RPMI7951 (cell line): ENCODE measurements at places on chromosomes 5 and 9. TPM values are rescaled to one million over a fixed set of nuclear protein-coding genes. Genes with fewer than 3 reads are reported as not detected.

LHFPL2 gene
- total RNA-seq, result 35.1 and 38.2 TPM in 2 replicates

GRPEL2 gene
- 19.4 and 21.1 TPM in 2 replicates for total RNA-seq

GRCh38 chr9:89078860-89079259 lies 87.6 kb downstream of the S1PR3 start:
- DNase-seq, result peak; percentile 40

TNC gene
- total RNA-seq, result 167 and 188 TPM in 2 replicates

BARHL1 gene
- not detected in 2 replicates for total RNA-seq

GRCh38 chr5:116885825-116886224 lies 311.2 kb upstream of the SEMA6A start:
- no peak for DNase-seq

GRCh38 chr5:137498301-137498735 lies 808 bp downstream of the SPOCK1 start:
- DNase-seq, result peak; percentile 25

GRCh38 chr5:43034591-43034968 lies 5.5 kb downstream of the ANXA2R start:
- DNase-seq, result no peak

DNA sequence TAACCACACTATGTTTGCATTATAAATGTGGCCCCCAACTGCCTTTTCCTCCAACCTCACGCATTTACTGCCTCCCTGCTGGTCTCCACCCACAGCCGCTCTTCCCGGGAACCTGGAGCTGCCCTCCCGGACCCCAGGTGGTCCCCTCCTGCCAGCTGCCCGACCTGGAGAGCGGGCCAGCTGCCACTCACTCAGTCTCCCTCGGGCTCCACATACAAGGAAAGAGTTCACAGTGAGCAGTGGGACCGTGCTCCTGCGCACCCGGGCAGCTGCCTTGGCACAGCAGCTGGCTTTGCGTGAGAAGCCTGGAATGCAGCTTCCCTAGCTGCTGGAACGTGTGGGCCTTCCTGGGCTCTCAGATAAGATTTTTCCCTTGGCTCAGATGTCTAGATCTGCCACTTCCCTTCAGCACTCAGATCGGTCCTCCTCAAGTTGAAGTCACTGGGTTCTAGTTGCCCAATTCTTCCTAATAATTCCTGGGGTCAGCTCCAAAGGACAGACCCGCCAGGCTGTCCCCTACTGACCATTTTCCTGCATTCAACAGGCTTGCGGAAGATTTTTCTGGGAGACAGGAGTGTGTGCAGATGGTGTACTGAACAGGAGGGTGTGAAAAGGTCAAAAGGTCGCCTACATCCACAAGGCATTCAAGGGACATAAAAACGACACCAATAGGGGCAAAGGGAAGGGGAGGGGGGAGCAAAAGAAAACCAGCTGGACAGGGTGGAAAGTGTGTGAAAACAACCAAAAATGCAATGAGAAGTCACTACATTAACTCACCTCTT lies 69.1 kb downstream of the MYO10 start:
- peak; percentile 84 for DNase-seq

DNA sequence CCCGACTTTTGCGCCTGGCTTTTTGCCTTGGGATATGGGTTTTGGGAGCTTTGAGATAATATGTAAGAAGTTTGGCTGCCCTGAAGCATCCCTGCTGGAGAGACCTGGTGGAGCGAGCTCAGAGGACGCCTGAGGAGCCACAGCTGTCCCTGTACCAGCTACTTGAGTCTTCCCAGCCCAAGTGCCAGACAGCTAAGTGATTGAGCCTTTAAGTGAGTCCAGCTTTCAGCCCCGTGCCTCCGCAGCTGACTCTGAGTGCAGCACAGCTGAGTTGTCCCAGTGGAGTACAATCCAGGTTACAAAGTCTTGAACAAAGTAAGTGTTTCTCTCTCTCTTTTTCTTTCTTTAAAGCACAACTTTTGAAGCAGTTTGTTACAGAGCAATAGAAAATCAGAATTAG lies 203.8 kb upstream of the DAP start:
- DNase-seq, result no peak

HSPB3 gene
- total RNA-seq, result 3.1 and 3.4 TPM in 2 replicates

DNA sequence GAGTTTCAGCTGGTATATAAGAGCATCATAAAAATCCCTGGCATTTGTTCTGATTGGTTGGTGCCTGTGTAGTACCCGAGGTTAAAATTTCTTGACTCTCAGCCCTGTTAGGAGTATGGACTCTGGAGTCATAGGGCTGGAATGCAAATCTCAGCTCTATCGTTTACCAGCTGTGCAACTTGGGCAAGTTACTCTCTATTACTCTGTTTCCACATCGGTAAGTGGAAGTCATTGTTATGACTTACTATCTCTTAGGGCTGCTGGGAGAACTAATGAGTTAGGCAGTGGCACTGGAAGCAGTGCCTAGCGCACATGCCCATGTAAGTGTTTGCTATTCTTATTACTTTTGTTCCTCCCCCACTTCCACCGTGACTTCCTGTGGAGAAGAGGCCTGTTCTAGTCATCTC lies 141.6 kb downstream of the BOD1 start:
- DNase-seq, result peak; percentile 72

SOX30 gene
- total RNA-seq, result not detected in 2 replicates

- peak; percentile 47 for DNase-seq
These were observed 5.1 kb downstream of the MYMK start for GRCh38 chr9:133519693-133520092.

- no peak for DNase-seq
These were observed 485.6 kb upstream of the NUDT12 start for GRCh38 chr5:104048231-104048630.

DNA sequence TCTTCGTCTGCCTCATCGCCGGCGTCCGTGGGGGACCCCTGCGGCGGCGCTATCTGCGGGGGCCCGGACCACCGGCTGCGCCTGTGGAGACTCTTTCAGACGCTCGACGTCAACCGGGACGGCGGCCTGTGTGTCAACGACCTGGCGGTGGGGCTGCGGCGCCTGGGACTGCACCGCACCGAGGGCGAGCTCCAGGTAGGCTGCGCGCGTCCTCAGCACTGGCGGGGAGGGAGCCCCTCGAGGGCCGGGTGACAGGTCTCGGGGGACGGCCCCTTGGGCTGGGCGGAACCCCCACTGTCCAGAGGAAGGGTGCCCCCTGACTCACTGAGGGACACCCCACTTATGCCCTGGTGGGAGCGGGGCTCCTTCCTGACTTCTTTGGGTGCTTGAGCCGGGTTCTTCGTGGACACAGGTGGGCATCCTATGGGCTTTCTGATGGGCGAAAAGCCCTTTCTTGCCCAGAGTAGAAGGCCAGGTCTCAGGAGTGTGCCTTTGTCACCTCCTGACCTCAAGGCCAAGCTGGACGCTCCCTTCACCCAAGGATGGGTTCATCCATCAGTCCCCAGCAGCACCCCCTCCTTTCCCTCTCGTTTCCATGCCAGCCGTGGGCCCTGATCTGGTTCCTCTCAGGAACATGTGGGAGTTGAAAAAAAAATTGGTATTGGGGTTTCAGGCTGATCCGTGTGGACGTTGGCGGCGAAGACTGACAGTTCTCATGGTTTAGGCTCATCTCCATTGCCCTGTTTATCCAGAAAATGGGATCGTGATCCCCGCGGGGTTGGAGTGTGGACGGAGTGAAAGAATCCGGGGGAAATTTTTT lies 564 bp downstream of the SLC25A25 start:
- peak; percentile 12 for DNase-seq

DNA sequence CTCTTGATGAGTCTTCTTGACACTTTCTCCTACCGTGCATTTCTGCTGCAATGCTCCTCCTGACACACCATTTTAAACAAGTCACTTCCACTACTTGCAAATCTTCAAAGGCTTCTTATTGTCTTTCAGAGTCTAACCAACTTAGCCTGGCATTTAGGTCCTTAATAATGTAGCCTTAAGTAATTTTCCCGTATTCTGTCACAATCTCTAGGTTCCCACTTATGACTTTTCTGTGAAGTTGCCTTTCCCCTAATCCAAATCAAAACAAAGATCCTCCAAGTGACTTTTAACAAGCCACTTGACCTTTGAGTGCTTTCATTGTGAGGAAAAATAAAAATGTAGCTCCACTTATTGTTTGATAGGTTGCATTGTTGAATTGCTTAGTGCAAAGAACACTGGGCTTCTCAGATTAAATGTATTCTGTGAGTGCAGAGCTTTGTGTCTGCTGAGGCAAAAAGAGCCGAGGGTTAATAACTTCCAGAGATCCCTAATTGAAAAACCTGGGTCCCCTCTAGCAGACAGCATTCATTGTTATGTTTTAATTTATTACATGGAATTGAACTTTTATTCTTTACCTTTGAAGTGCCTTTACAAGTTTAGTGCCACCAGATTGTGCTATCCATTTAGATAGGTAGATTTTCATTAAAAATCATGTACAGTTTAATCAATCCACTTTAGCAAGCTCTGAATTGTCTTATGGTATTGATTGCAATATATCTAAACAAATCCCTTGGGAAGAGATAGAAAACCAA lies 341.7 kb upstream of the TYRP1 start:
- no peak for DNase-seq

TRIM7 gene
- total RNA-seq, result 16.1 and 20.6 TPM in 2 replicates
